ENCODE measurements at places on chromosomes 11 and 22.

- no peak for DNase-seq
Observed at GRCh38 chr11:111923351-111923788, 4.7 kb downstream of the C11orf52 start.

- DNase-seq: peak; percentile 91
Observed at GRCh38 chr22:20393705-20394476, at the start of gene ZNF74. TSS of gene ZNF74 (plus strand) at chr22:20394151. CDS start at chr22:20394629, 478 bp downstream.

DNA sequence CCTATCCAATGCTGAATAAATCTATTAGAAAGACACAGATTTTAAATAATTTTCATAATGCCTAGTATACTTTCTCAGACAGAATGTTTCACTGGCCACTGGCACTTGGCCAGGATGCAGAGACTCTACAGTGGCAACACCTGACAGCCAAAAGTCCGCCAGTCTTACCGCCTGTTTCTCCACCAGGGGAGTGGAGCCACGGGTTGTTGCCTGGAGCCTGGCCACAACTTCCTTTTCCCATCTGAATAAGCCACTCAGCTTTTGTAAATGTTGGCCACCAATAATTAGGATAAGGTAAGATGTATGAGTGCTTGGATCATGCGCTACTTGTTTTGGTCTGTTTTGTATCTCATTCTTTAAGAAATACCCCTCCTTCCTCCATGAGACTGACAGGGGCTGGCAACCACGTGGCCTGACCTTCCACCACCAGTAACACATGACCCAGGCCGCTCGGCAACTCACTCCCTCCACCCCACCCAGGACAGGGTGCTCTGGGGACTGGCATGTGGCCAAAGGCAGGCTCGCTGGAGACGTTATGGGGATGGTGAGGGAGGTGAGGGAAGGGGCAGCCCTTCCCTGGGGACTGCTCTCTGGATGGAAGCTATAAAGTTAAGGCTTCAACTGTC lies 93.0 kb upstream of the BID start:
- DNase-seq: no peak

GRCh38 chr11:83070044-83070701 lies 1.5 kb downstream of the RAB30 start:
- DNase-seq: no peak

DNA sequence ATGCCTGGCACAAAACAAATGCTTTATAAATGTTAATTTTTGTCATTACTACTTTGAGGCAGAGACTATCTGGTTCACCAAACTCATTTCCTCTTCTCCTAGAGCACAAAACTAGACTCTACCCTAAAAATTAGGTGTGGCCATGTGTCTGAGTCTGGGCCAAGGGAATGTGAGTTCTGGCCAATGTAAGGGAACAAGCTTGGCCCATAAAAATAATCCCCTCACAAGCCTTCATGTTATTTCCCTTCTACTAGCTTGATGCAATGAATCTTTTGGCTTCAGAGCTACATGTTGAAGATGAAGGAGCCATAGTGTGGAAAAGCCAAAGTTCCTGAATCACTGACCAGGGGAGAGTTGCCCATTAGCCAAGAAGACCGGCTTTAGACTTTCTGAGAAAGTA lies 406.5 kb upstream of the CCDC90B start:
- no peak for DNase-seq

GRCh38 chr22:37659066-37659896 lies 758 bp downstream of the PDXP start:
- no peak for DNase-seq

- DNase-seq: no peak
Observed at GRCh38 chr22:36452250-36452977, 29.0 kb downstream of the TXN2 start.

DNA sequence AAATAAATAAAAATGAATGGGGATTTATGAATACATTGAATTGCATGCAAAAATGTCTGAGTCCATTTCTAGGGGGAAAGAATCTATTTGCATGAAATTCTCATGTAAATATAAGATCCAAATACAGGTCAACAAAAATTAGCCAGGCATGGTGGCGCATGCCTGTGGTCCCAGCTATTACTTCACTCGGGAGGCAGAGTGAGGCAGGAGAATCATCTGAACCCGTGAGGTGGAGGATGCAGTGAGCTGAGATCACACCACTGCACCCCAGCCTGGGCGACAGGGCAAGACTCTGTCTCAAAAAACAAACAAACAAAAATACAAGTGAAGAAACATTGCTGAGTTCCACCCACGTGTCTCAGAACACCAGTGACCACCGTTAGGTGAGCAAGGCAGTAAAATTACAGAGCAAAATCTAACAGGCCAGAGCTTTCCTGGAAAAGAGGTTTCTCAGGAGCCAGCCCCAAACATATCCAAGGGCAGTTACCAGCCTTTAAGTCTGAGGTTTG lies 17.3 kb downstream of the PACSIN2 start:
- DNase-seq: no peak

- DNase-seq: no peak
Observed at GRCh38 chr11:85582111-85582510, 45.0 kb downstream of the DLG2 start.
